ENCODE measurements at places on chromosomes 11 and 22.

DNA sequence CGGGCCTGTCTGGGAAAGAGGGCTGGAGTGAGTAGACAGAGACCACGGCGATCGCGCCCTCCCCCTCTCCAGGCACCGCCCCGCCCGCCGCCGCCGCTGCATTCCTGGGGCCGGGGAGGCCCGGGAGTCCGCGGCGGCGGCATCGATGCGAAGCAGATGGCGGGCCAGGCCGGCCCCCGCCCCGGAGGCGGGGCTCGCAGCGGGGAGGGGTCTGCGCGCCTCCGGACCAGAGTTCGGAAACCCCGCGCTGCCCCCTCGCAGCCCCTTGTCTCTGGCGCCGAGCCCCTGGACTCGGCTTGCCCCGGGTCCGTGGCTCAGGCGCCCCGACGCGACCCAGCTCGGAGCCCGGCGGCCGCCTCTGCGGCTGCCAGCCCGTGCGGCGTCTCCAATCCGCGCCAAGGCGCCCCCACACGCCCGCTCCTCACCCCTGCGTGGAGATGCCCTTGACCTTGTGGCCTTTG, 1.3 kb downstream of the SCARF2 start:
- no peak for DNase-seq

DNA sequence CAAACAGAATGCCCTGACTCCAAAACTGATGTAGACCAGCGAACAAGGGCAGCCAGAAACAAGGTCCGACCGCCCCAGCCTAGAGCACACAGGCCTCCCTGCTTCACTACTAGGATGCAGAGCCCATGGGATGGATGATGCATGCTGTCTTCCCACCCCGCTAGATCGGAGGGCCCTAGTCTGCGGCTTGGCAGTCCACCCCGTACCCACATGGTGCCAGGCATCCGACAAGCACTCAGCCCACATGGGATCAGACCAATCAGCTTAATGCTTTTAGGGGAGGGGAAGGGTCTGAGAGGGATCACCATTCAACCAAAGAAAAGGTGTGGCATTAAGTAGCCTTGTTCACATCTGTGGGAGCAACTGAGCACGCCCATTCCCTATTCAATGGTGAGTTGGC, 30.6 kb downstream of the PISD start:
- no peak for DNase-seq

- peak; percentile 13 for DNase-seq
These were observed 473.7 kb downstream of the TBC1D22A start for GRCh38 chr22:47236161-47236560.

DNA sequence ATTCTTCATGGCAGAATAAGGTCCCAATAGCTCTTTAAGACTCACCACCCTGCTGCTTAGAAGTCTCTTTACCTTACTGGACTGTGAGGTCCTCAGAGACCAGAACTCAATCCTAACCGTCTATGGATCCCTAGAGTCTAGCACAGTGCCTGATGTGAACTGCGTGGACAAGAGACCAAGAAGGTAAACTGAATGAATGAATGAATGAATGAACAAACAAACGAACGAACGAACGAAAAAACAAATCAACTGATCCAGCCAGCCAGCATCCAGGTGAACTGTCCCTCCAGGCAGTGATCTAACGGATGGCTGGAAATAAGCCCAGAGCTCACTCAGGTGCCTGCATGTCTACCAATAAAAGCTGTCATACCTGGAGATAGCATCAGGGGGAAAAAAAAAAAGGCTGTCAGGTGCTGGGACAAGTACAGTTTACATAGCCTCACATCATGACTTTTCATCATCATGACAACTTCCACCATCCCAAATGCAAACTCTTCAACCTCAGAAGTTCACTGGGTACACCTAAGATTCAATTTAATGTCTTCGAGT, 59.8 kb downstream of the PACSIN2 start:
- DNase-seq, result no peak

GRCh38 chr22:31952094-31952401, 7.7 kb downstream of the YWHAH start:
- DNase-seq, result no peak

GRCh38 chr22:27816552-27816951, 15.0 kb upstream of the MN1 start:
- no peak for DNase-seq

GRCh38 chr11:134532921-134533421, 120.9 kb upstream of the B3GAT1 start:
- DNase-seq, result peak; percentile 5

DNA sequence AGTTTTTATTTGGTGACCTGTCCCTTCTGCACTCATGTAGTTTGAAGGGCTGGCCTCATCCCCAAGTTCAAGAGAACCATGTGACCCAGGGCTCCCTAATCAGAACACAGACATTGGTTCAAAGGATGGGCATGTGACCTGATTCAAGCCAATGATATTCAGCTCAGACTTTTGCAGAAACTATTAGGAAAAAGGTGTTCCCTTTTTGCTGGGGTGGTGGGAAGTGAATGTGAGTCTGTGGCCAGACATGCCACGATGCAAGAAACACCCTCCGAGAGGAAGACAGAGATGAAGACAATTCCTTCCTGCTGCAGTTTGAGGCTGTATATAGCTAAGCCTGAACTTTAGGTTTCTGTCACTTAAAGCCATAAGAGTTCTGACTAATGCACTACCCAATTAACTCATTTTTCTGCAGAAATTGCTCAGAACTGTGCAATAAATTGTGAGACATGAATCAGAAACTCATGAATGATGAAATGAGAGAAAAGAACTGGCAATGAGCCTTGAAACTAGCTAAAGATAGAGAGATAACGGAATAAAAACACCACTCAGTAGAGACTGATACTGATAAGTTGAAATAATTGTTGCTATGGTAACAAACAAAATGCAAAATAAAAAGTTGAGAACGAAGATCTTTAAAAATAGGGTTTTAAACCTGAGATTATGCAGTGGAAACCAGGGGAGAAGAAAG, 9.2 kb upstream of the MAPK1 start:
- no peak for DNase-seq
